ENCODE measurements at places on chromosomes 7 and 10.
A peak's percentile ranks its signal among the peaks of the same experiment; 100 is the strongest.

DNA sequence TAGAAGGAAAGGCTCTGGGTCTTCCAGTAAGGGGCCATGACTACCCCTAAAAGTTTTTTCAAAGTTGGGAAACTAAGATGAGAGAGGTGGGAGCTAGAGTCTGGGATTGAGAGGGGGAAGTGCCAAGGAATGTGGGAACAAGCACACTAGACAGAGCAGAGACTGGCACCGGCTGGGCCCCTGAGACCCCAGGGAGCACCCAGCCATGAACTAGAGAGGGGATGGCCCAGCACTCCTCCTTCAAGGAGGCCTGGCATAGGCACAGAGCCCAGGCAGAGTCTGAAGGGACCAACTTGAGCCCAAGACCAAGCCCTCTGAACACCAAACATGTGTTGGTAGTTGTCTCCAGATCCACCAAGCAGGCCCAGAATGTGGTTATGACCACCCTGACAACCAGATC, 119.0 kb downstream of the GRID1 start:
- no peak for DNase-seq

- DNase-seq: no peak
These were observed 991.5 kb downstream of the NRG3 start for GRCh38 chr10:82866424-82867020.

DNA sequence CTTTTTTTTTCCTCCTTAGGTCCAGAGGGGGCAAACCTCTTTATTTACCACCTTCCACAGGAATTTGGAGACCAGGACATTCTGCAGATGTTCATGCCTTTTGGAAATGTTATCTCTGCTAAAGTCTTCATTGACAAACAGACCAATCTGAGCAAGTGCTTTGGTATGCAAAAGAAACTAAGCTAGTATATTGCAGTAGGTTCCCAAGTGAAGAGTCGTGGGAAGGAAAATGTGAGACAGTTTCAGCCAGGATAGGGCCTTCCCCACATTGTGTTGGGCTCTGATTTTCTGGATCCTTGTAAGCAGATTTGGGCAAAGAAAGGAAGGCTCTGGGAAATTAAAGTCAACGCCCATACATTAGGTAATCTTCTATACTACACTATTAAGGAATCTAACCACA, 285.6 kb downstream of the USP6NL start:
- DNase-seq: no peak

- peak; percentile 5 for DNase-seq
These were observed 272.3 kb downstream of the TRIL start for GRCh38 chr7:28685644-28686417.

DNA sequence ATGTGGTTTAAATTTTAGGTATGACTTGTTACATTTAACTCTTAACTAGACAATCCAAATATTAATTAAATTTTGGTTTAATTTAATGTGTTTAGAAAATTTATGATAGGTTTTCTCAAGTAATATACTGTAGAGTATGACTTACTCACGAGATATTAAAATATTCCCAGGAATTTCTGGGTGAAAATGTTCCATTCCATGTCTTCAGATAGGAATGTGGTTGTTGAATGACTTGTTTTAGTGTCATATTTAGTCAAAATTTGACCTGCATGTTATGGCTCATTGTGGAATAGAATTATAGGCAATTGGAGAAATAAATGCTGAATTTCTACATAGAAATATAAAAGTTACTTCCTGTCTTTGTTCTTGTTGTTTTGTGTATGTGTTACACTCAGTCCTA, 46.7 kb downstream of the SHOC2 start:
- DNase-seq: no peak

GRCh38 chr7:50292763-50293162, 11.8 kb upstream of the IKZF1 start:
- DNase-seq: no peak

DNA sequence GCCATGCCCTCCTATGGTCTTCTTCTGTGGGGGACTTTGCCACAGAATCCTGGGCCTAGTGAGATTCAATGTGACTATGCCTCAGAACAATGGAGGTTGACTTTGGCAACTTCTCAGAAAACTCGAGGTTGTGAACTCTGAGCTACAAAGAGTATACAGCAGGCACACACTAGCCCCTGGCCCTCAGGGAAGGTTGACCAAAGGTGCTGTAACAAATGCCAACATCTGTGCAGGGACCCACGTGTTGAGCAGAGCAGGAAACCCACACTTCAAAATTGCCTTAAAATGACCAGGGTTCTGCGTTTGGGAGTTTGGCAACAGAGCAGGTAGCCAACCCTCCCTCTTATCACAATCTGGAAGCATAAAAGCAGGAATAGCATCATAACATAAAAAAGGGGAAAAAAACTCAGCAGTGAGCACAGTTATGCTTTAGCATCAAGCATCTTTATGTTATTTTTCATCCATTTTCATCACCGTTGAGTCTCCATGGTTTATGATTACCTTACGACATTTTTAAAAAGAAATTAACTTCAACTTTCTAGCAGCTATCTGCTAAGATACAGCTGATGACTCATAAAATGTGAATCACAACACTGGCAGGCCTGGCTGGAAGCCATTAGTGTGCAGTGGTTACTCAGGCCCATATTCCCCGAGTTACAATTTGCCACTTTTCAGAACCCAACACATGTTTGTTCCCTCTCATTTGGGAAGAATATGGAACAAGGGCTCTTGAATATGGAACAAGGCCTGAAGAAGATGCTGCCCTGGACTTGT, 11.1 kb downstream of the PRLHR start:
- DNase-seq: no peak

GRCh38 chr7:141014125-141014523, 628 bp downstream of the MRPS33 start:
- no peak for DNase-seq

DNA sequence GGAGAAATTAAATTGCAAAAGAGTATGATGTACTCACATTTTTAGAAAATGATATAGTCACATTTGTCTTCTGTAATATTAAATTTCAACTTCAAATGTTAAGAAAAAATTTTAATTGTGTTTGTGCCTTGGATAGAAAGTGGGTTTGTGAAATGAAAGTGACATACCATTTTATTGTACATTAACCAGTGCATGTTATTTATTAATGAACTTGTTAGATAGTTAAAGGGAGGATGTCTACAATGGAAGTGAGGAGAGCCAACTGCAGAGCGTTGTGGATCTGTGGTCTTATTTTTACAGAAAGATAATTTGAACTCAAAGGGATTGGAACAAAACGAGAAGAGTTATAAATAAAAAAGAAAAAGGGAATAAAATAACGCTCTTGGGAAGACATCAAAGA, 291.7 kb downstream of the ARL4A start:
- DNase-seq: no peak

GRCh38 chr10:129771024-129771423, 193.1 kb downstream of the EBF3 start:
- DNase-seq: no peak

DNA sequence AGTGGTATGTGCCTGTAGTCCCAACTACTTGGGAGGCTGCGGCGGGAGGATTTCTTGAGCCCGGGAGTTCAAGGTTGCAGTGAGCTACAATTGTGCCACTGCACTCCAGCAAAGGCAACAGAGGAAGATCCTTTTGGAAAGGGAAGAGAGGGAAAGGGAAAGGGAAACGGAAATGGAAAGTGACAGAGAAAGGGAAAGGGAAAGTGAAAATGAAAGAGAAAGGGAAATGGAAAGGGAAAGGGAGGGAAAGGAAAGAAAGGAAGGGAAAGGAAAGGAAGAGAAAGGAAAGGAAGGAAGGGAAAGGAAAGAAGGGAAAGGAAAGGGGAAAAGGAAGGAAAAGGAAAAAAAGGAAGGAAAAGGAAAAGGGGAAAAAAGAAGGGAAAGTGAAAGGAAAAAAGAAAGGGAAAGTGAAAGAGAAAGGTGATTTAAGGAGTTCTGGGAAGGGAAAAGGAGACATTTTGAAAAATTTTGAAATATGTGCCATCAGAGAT, 2.3 kb upstream of the ZC3HAV1 start:
- DNase-seq: no peak

DNA sequence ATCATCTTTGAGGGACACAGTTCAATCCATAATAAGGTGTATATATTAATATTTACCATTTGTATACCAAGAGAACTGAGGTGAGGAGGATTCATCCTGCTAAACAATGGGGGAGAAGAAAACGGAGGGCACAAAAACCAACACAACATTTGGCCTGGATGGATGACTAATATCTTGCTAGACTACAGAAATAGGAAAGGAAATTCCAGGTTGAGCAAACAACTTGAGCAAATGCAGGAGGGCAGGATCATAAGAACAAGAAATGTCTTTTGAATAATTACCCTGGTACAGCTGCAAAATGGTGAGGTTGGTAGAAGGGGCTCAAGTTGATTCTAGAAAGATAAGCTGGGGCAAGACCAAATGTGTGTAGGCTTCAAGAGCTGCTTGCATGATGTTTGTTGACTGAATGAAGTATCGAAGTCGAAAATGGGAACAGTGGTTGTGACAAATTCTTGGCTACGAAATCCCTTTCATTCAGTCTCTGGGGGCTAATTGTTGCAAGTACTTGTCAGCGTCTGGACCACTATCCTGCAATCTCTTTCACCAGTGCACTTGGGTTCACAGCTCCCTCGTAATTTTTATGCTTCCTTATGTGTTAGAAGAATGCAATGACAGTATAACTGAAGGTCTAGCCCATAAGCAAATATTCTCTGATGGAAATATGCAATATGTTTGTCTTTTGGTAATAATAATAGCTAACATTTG, 176.2 kb downstream of the PTEN start:
- no peak for DNase-seq

- DNase-seq: no peak
These were observed 59.1 kb upstream of the PPP1R3C start for GRCh38 chr10:91691981-91692380.

DNA sequence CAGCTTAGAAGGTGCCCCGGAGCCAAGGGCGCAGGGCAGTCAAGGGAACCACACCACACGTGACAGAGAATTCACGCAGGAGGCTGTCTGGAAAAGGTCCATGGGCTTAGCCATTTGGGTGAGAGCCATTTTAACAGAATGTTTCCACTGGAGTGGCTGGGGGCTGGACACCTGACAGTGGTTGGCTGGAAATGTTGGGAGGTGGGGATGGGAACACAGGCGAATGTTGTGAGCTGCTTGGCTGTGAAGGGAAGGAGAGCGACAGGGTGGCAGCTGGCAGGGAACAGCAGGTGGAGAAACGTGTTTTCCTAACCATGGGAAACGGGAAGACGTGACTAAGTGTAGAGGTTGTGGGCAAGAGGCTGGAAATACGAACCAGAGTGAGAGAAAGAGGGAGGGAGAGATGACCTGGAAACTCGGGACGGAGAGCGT, 100.5 kb upstream of the ZNF32 start:
- no peak for DNase-seq

DNA sequence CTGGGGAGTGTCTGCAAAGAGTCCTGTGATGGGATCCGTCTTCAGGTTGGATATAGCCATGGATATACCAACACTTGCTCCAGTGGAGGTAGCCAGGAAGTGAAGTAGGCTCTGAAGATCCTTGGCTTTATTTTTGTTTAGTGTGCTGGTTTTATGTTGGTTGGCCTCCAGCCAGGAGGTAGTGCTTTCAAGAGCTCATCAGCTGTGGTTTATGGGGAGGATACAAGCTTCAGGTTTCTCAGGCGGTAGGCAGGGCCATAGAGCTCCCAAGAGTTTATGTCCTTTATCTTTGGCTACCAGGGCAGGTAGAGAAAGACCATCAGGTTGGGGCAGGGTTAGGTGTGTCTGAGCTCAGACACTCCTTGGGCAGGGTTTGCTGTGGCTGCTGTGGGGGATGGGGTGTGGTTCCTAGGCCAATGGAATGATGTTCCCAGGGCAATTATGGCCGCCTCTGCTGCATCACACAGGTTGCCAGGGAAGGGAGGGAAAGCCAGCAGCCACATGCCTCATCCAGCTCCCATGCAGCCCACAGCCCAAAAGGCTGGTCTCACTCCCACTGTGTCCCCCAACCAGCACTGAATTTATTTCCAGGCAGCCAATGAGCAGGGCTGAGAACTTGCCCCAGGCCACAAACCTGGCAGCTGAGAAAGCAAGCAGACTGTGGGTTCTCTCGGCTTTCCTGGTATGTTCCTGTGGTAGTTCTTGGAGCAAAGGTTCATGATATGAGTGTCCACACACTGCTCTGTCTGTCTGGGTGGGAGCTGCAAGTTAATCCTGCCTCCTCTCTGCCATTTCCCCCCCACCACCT, 67.0 kb upstream of the PRLHR start:
- DNase-seq: no peak

- no peak for DNase-seq
These were observed 96.6 kb downstream of the AVL9 start for GRCh38 chr7:32591938-32592337.

DNA sequence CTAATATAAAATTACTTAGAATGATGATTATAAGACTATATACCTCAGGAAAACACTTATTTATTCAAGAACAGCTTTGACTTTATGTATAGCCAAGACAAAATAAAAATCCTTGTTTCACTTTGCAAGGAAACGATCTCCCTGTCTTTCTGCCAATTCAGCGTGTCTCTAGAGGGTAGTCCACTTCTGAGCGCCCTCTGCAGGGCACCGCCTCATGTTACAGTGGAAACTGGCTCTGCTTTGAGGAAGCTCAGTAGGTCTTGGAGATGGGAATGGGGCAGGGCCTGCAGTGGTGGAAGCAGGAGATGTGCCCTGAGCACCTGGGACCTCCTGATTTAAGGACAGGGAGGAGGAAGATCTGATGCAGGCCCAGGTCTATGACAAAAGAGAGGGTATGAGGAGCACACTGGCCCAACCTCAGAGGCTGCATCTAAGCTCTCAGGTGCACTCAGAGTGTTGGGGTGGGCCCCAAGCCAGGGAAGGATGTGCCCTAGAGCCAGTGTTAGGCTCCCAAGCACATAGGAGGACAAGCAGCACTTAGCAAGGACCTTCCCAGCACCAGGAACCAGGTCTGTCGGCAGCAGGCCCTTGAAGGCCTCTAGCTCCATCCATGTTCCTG, 481.0 kb downstream of the TNS3 start:
- DNase-seq: no peak

- no peak for DNase-seq
These were observed 27.1 kb downstream of the AKR1B1 start for GRCh38 chr7:134431815-134432214.

- DNase-seq: no peak
These were observed 252.8 kb downstream of the ZMYND11 start for GRCh38 chr10:387909-388660.

- no peak for DNase-seq
These were observed 2.1 kb downstream of the CASD1 start for GRCh38 chr7:94511718-94512117.

DNA sequence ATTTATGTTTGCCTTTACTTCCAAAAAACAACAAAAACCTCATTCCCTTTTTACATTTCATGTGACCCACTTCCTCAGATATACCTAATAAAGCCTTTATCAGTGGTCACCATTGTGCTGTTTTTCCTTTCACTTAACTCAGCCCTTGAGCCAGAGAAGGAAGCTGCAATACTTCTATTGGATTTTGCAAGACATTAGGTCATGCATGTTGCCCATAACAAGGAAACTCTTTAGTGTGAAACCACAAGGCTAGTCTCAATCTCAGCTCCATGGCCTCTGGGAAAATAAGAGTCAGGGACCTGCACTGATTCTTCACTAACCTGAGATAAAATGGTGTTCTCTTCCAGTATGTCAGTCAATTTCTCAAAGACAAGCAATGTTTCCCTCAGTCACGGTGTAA, 27.8 kb downstream of the STEAP4 start:
- DNase-seq: no peak
